ENCODE measurements at places on chromosomes 5 and 9.

- no peak for DNase-seq
Measured at GRCh38 chr5:10233011-10233410, 16.7 kb downstream of the ATPSCKMT start.

- DNase-seq = no peak
Measured at GRCh38 chr5:138705007-138705406, 48.2 kb upstream of the CTNNA1 start.

DNA sequence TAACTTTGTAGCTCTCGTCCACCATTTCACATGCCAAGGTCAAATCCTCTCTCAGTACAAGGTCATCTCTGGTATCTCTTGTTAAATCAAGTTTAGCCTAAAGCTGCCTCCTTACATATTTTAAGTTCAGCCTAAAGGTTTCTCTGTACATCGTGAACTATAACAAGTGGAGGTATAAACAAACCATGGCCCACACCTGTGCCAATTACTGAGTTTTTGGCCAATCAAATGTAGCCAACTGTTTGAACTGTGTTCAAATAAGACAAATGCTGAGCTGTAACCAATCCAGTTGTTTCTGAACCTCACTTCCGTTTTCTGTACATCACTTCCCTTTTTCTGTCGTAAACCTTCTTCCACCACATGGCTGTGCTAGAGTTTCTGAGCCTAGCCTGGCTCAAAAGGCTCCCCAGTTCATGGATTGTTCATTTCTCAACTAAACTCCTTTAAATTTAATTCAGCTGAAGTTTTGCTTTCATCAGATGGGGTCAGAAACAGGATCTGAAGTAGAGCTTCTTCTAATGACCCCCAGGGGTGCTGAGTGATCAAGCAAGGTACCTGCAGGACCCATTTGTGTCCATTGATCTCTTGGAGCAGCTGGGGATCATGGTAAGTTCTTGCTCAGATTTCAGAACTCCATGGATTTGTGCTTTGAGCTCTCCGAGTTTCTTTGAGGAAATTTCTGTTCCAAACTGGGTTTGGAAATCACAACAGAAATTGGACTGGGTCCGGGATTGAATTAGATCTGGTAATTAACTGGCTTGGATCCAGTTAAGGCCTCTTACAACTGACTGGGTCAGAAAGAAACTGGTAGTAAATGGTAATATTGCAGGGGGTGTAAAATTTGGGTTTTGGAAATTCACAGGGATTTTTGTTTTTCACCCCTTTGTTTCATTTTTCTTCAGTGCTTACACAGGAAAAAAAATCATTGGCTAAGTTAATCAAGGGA is 11.0 kb upstream of the NANS start:
- DNase-seq = no peak

DNA sequence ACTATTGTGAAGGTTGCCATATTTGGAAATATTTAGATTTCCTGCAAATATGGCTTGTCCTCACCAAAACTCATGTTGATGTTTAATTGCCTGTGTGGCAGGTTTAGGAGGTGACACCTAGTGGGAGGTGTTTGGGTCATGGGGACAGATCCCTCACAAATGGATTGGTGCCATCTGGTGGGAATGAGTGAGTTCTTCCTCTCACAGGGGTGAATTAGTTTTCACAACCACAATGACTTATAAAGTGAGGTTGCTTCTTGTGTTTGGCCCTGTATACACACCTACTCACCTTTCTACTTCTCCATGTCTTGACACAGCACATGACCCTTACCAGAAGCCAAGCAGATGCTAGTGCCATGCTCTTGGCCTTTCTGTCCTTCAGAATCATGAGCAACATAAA is 41.1 kb downstream of the ISOC1 start:
- DNase-seq = no peak

DNA sequence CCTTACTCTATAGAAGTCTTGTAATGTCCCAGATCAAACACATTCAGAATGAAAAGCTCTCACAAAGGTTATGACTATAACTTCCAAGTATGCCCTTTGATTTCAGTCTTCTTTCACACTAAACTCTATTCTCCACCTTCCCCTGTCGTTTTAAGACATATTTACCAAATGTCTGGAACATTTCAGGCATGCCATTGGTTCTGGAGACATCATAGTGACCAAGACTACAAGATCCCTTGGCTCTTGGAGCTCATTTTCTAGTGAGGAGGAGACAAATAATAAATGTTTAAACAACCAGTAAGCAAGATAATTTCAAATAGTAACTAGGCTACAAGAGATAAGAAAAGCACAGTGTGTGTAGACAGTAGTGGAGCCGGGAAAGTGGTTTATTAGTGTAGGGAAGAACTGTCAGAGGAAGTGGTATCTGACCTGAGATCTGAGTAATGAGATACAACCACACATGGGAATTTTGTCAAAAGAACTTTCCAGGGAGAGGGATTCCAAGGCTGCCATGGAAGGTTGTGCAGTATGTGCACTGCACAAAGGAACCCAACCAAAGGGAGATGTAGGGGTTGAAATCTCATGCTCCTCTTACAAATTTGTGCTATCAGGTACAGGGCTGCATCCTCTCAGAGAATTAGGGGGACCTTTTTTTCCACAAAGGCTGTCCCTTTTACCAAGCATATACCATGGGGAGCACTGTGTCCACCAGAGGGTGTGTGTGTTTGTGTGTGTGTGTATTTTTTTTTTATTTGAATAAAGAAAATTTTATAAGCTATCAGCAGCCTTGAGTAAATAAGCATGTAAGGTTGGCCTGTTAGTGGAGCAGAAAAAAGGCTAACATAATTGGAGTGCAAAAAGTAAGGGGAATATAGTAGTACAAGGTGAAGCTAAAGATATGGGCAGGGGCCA is 1279.1 kb upstream of the WWC1 start:
- DNase-seq = no peak

- no peak for DNase-seq
Measured at GRCh38 chr5:180090769-180091546, 19.4 kb upstream of the RNF130 start.

DNA sequence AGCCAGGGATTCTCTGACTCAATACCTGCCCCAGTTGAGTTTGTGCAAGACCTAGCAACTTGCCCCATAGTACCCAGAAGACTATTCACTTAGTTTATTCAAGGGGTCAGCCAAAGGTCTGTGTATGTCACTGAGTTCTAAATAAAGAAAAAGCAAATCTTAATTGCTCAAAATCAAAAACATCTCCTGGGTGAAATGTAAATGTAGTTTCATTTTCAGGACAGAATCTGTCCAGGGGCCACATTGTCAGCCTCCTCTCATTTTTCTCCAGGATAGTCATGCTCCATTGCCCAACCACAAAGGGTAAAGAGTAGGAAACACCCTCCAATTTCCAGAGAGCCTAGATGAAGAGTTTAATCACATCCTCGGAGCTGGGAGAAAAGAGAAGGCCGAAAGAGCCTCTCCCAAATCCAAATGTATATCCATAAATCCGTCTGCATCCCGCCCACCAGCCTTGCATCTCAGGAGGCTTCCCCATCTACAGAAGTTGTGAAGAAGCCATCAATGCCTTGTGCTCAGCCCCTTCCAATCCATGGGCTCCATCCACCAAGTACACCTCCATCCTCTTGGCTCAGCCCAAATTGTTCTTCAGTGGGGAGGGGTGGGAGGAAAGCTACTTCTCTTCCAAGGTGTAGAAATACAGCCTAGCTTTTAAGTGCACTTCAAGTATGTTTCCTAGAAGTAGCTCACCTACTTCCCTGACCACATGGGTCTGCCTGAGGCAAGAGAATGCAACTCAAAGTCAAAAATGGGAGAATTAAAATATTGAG is 26.9 kb downstream of the ADAM19 start:
- DNase-seq = no peak

- no peak for DNase-seq
Measured at GRCh38 chr5:2752059-2752820, 763 bp upstream of the IRX2 start.

DNA sequence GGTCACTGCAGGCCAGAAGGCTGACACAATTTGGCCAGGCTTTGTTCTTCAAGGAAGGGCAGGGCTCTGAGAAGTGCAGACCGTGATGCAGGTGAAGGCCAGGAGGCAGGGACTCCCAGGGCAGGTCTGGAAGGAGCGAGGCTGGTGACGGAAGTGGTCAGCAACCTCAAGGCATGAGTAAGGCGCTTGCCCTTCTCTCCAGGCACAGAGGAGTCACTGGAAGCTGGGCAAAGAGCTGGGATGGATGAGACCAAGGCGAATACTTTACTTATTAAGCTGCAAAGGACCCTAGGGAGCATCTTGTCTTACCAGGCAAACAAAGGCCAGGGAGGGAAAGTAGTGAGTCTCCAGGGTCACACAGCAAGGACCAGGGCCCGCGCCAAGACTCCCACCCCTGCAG is 18.6 kb downstream of the IRF1 start:
- no peak for DNase-seq

DNA sequence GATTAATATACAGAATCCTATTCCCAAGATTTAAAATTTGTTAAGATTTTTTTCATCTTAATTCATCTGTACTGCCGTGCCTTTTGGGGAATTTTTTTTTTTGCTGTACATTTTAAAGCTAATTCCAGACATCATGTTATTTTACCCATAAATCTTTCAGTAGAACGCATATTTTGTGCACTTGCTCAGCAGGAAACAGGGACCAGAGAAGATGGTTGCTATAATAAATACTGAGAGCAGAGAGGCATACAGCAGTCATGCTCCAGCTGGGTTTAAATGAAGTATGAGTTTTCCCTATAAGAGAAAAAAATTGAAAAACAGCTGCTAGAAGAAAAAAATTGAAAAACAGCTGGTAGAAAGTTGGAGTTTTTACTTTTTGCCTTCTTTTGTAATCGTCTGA is 196.9 kb upstream of the PUM3 start:
- DNase-seq = no peak

DNA sequence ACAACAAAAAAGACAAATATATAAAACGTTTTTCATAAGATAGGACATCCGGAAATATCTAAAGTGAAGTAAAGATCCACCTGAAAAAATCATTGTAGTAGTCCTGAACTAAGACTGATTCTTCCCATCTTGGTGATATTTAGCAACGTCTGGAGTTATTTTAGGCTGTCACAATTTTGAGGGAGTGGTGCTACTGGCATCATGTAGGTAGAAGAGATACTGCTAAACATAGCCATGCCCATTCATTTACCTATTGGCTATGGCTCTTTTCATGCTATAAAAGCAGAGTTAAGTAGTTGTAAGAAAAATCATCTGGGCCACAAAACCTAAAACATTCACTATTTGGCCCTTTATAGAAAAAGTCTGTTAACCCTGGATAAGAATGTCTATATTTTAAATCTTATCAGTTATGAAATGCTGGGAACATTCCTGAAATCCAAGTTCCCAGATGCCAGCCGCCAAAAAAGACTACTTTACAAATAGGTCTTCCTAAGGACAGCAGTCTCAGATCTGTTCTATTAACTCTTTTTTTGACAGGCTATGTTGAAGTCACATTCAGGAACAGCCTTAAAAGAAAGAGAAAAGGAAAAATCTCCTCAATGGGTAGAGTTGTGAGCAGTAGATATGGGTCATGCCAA is 27.0 kb downstream of the RAPGEF6 start:
- no peak for DNase-seq

- no peak for DNase-seq
Measured at GRCh38 chr9:111633389-111633736, 2.2 kb downstream of the DNAJC25 start.

DNA sequence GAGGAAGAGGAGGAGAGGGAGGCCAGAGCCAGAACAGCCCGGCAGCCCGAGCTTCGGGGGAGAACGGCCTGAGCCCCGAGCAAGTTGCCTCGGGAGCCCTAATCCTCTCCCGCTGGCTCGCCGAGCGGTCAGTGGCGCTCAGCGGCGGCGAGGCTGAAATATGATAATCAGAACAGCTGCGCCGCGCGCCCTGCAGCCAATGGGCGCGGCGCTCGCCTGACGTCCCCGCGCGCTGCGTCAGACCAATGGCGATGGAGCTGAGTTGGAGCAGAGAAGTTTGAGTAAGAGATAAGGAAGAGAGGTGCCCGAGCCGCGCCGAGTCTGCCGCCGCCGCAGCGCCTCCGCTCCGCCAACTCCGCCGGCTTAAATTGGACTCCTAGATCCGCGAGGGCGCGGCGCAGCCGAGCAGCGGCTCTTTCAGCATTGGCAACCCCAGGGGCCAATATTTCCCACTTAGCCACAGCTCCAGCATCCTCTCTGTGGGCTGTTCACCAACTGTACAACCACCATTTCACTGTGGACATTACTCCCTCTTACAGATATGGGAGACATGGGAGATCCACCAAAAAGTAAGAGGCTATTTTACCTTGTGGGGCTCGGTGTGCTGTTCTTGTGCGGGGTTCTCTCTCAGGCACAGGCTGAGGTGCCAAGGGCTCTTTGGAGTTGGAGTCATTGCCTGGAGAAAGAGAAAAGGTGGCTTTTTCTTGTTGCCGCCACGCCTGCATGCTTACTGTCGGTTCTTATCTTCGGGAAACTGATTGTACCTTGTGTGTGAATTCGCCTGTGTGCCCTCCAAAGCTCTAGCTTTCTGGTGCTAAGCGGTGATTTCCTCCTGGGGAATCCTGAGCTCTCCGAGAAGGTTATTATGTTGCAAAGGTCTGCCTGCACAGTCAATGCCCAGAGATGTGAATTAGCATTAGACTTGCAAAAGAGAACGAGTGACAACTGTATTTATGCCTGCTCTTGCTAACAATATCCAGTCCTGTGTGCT is at the start of gene ISL1:
ISL1 (plus strand) TSS at position 318 of the 991 bp plus-strand sequence; CDS start at position 542, 224 bp downstream.
- no peak for DNase-seq

DNA sequence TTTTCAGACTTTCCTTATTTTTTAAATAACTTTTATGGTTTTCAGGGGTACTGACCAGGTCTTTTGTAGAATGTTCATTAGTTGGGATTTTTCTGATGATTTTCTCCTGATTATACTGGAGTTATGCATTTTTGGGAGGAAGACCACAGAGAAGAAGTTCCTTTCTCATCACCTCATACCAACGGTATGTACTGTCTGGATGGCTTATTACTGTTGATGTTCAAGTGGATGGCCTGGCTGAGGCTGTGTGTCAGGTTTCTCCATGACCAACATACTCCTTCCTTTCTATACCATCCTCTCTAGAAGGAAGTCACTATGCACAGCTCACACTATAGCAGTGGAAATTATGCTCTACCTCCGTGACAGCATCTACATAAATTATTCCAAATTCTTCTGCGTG is 71.1 kb upstream of the NR3C1 start:
- no peak for DNase-seq

DNA sequence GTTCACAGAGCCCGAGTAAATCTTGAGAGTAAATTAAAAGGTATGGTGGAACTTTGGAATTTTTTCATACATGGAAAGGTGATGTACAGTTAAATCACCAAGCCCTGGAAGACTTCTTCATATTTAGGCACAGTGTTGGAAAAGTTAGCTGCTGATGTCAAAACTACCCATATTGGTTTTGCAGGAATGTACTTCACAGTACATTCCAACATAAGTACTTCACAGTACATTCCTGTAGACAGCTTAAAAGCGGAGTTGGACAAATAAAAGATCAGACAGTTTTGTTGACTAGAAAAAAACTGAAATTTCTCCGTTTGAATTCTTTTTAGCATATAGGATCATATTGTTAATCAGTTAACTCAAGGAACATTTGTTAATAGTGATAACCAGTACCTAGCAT is 1.8 kb downstream of the RANBP17 start:
- no peak for DNase-seq

DNA sequence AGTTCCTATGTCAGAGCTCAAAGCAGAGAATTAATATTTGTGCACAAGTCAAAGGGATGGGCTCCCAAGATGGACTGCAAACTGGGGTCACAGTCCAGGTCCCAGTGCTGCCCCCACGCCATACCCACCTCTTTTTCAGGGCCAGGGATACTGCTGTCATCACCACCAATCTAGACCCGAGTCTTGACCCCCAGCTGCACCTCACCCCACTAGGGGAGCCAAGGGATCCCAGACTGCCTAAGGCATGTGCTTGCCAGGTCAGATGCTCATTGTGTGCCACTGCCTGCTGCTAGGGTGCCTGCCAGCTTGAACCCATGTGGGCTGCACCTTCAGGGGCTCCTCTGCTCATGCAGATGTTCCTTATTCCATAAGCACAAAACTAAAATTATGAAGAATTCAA is 215.6 kb upstream of the NREP start:
- DNase-seq = no peak

Data from stimulated activated CD4-positive, alpha-beta T cell treated with anti-CD3 and anti-CD28 coated beads, Interleukin-15, amount 100 ng/mL, for 48 hours (primary cell).